ENCODE measurements at places on chromosomes 3 and 15. TPM values are rescaled to one million over a fixed set of nuclear protein-coding genes. Genes with fewer than 3 reads are reported as not detected.
A peak's percentile ranks its signal among the peaks of the same experiment; 100 is the strongest.

DNA sequence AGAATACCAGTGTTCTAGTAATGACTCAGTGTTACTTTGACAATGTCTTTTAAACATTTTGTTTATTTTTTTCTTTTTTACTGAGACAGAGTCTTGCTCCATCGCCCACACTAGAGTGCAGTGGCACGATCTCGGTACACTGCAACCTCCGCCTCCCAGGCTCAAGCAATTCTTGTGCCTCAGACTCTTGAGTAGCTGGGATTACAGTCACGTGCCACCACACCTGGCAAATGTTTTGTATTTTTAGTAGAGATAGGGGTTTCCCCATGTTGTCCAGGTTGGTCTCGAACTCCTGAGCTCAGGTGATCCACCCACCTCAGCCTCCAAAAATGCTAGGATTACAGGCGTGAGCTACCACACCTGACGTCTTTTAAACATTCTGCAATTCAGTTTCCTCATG, 15.7 kb downstream of the AQR start:
- no peak for DNase-seq

ATG3 gene
- total RNA-seq, result 48.2 TPM

MEX3B gene
- 0.90 TPM for total RNA-seq

SCAANT1 gene
- 1.7 TPM for total RNA-seq

- no peak for DNase-seq
Observed at GRCh38 chr15:96088650-96089049, 241.8 kb upstream of the NR2F2 start.

FOXB1 gene
- total RNA-seq, result not detected

DPPA4 gene
- 0.40 TPM for total RNA-seq

DNA sequence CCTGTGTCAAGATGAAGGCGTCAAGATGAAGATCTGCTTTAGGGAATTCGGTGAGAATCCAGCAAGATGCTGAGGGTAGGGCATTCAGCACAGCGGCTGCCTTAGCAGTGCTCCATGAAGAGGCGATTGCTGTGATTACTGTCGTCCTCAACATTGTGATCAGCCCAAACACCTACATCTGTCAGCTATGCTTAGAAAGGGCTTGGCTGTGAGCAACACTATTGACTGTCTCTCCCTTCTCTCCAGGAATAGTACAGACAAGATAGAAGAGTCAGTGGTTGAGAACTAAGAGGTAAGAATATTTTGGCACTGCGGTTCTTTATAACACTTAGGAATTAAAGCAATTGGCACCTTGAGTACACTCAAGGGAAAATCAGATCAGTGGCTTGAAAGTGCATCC, 91.3 kb downstream of the THBS1 start:
- DNase-seq, result no peak

CKMT1A gene
- total RNA-seq, result not detected

DNA sequence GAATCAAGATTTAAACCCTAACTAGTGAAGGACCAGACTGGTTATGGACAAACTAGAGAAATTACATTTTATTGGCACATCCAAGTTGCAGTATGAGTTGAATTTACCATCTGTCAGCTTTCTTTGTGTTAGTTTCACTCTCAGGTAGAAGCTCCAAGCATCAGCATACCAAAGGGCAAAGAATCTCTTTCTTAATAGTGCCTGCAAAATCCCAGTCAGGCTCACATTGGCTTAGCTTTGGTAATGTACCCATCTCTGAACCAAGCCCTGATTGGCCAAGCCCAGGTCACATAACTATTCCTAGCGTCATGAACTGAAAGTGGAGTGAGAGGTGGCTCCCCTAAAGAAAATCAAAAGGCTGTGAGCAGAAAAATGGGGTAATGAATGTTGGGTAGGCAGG, 66.9 kb downstream of the CCNL1 start:
- peak; percentile 64 for DNase-seq

GRCh38 chr3:34842706-34843480, 796.4 kb upstream of the ARPP21 start:
- no peak for DNase-seq

GRCh38 chr3:38114875-38115644, 21.9 kb downstream of the ACAA1 start:
- no peak for DNase-seq

DNA sequence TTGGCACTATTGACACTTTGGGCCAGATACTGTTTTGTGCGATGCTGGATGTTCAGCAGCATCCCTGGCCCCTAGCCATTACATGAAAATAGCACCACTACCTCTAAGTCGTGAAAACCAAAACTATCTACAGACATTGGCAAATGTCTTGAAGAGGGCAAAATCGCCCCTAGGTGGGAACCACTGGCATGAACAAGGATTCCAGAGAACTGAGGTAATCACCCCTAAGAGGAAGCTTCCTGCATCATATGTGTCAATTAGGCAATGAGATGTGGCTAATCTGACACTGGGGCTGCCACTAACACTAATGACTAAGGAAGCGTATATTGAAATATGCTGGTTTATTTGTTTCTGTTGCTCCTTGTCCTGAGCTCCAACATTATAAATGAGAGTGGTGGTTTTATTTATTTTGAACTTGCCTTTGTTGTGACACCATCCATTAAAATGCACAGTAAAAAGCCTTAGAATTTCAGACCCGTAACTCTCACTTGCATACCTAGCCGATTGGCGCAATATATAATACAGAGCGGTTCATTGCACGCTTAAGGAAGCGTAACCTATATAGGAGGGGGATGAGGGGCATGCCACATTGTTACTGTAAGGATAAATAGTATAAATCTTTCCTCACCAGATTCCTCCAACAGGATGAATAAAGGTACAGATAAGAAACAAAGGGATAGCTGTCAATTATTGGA, 299.8 kb upstream of the CNTN4 start:
- no peak for DNase-seq

DNA sequence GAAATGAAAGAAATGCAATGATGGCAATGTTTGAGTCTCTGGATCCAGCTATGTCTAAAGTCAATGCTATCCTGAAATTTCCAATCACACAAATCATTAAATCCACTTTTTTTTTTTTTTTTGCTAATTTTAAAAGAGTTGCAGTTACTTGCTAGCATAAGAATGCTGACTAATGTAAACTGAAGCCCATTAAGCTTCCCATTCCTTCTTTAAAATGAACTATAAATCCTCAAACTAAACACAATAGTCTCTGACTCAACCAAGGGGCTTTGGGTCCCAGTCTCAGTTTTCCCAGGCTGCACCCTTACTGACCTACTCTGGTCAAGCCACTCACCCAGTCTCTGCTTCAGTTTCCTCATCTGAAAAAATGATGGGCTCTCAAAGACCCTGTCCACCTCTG, 361.1 kb downstream of the ERC2 start:
- DNase-seq, result no peak

GRCh38 chr3:193010191-193010590, 92.5 kb upstream of the MB21D2 start:
- DNase-seq, result no peak

- DNase-seq, result no peak
Observed at GRCh38 chr15:25971053-25971452, 107.9 kb upstream of the ATP10A start.

TERC gene
- 13.7 TPM for total RNA-seq

DNA sequence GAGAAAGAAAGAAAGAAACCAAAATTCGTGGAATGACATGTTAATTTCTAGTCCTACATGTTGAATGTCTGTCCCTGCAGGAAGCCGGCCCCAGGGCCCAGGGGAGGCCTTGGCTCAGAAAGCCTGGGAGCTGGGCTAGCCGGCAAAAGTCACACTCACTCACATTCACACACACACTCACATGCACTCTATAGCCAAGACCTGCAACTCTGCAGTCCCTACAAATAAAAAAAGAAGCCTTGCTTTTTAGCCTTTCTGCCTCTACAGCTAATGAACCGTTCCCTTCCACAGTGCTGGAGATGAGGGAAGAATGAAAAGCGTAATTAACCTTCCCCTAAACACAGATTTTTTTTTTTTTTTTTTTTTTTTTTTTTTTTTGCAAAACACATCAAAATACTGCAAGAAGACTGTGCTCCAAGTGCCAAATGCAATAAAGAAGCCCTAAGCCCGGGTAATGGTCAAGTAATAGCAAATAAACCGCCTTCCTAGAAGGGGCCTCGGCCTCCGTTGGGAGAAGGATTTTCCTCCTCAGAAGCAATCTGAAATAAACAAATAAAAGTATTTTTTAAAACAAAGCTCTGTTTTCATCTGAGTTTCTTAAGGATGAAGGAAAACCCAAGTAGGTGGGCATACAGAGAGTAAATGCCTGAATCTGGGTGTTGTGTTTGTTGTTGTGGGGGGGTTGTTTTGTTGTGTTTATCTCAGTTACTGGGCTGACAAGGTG, 4.3 kb downstream of the MECOM start:
- no peak for DNase-seq

GRCh38 chr3:165545059-165545458, 292.2 kb downstream of the BCHE start:
- no peak for DNase-seq

DNA sequence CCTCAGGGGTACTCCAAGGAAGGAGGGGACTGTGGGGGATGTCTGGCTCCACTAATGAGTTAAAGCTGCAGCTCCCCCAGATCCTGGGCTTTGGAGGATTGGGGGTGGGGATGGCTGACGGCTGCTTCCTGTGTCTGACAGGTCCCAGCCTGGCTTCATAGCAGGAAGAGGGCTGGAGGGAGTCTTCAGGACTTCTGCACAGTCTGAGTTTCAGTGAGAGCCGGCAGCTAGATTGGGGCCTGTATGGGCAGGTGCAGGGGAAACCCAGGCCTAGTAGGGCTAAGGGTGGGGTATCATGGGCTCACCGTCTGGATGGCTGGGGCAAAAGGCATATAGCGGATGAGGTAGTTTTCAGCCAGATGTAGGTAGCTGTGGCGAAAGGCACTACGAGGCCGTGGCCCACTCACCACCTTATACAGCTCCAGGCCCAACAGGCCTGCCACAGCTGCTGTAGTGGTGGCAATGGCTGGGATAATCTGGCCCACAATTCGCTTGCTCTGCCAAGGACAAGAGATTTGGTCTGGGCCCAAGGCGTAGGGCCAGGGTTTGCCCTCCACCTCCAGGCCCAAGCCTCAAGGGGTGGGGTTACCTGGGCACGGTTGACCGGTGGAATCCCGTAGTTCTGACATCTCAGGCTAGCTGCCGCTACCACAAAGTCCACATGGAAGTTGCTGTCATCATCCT, 4.5 kb downstream of the INKA1 start:
- no peak for DNase-seq

APOD gene
- not detected for total RNA-seq

GRCh38 chr3:88467191-88467590, 317.4 kb downstream of the C3orf38 start:
- DNase-seq, result no peak

- no peak for DNase-seq
Observed at GRCh38 chr15:56732135-56732885, 999 bp downstream of the ZNF280D start.

LARP6 gene
- total RNA-seq, result 3.5 TPM

DNA sequence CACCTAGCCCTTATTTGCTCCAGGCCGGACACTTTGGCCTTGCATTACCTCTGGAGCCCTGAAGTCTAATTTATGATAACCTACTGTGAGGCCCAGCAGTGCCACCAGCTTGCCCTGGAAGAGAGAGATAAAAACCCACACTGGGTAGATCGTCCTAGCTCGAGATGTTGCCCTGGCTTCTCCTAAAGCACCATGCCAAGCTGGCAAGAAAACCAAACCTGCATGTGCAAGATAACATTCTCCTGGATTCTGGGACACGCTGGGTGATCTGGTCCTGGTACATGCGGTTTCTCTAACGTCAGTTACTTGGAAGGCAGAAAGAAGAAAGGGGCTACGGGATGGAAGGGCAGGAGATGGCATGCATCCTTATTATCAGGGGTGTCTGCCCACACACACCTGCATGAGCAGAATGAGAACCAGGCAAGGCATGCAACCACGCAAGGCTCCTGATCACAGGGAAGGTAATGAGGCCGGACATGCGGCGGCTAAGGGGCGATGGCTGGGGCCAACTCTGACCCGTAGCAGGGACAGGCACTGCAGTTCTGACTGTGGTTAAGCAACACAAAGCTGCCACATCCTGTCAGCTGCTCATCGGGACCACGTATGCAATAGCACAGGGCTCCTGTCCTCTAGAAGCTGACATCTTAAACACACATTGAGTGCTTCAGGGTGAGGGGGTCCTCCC, 73.0 kb downstream of the OXNAD1 start:
- peak; percentile 20 for DNase-seq

- DNase-seq, result no peak
Observed at GRCh38 chr15:66285533-66286280, 7.7 kb upstream of the DIS3L start.

DNA sequence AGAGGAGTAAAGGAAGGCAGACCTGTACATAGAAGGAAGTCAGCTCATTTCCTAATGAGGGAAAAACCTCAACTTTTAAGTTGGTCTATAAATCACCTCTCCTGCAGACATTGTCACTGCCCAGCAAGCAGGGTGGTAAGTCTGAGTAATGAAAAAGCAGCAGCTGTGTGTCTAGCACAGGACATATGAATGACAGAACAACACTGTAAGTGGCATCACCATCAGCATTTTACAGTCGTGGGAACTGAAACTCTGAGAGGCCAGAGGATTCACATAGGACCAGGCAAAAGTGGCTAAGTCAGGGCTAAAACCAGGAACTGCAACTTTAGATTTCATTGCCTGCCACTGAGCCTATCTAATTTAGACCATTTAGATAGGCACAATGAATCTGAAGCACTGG, 235.6 kb downstream of the CLSTN2 start:
- DNase-seq, result peak; percentile 97

MUC13 gene
- 0.92 TPM for total RNA-seq

- DNase-seq, result no peak
Observed at GRCh38 chr15:63987796-63988378, 58.4 kb downstream of the DAPK2 start.

DNA sequence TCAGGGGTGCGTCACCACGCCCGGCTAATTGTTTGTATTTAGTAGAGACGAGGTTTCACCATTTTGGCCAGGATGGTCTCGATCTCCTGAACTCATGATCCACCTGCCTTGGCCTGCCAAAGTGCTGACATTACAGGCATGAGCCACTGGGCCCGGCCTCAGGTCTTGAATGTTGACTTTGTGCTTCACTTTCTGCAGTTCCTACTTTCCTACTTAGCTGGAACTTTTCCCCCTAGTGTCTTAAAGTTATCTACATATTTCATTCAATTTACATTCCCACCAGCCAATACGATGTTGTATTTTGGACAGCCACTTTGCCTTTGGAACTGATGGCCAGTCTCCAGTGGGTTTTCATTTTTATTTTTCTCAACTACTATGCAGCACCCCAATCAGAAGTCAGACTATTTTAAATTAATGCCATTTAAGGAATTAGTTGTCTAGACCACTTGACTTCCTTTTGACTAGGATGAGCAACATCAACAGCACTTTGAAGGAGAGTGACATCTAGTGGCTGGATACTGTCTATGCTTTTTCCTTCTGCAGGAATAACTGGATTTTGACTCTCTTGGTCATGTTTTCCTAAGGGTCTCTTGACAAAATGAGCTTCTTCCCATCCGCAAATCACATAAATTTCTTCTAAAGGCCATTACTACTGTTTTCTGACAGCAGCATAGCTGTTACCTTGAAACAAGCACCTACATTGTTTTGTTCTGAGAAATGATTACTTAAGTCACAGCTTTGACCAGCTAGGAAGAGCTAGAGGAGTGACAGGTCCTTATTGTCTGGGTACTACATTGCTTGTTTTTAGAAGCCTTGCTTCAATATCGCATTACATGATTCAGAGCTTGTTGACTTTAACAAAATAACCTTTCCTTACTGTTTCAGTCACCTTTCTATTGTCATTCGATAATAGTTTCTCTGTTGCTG, 140.2 kb downstream of the ITPR1 start:
- DNase-seq, result peak; percentile 30

GRCh38 chr3:26369133-26369532, 253.4 kb upstream of the LRRC3B start:
- no peak for DNase-seq

- no peak for DNase-seq
Observed at GRCh38 chr15:51561271-51561670, 61.3 kb downstream of the DMXL2 start.

- no peak for DNase-seq
Observed at GRCh38 chr3:79339846-79340245, 428.0 kb downstream of the ROBO1 start.

Data from GM12878 (cell line).